ENCODE measurements at places on chromosomes 13 and 19.

GRCh38 chr13:105220063-105220462, 1315.4 kb downstream of the EFNB2 start:
- DNase-seq, result peak; percentile 62

GRCh38 chr19:33830264-33830663, 33.6 kb downstream of the KCTD15 start:
- no peak for DNase-seq

- DNase-seq, result no peak
Measured at GRCh38 chr13:99813336-99814095, 158.1 kb downstream of the ZIC5 start.

- no peak for DNase-seq
Measured at GRCh38 chr13:106291006-106291405, 244.5 kb downstream of the EFNB2 start.

DNA sequence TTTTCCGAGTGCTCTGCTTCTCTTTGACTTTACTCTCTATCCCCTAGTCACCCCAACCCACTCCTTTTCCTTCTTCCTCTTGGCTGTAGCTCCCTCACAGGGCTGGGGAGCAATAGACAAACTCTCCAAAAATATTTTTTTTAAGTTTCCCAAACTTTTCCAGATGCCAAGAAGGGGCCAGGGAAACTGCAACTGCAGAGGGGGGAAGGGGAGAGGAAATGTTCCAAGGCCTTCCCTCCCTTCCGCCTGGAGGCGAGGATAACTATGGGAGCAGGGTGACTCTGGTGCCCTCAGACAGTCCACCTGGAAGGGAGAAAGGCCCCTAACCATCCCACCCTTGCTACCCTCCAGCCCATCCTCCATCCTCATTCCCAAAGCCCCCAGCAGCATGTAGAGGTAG, 49.4 kb downstream of the LYL1 start:
- DNase-seq, result peak; percentile 73
